Left cardiac atrium (tissue), 4 donors: ENCODE measurements at places on chromosomes 1 and 21. TPM values are rescaled to one million over a fixed set of nuclear protein-coding genes. Genes with fewer than 3 reads are reported as not detected.

DNA sequence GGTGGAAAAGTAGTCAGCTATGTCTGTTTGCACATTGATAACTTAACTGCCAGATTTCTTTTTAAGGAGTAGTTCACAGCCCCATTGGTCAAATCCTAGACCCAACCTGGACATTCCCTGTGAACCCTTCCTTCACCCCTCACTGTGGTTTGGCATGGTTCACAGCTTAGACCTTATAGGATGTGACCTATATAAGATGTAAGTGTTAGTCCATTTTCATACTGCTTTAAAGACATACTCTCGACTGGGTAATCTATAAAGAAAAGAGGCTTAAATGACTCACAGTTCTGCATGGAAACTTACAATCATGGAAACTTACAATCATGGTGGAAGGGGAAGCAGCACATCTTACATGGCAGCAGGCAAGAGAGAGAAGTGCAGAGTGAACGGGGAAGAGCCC, 1066.2 kb downstream of the TTLL7 start:
- no peak for DNase-seq

DNA sequence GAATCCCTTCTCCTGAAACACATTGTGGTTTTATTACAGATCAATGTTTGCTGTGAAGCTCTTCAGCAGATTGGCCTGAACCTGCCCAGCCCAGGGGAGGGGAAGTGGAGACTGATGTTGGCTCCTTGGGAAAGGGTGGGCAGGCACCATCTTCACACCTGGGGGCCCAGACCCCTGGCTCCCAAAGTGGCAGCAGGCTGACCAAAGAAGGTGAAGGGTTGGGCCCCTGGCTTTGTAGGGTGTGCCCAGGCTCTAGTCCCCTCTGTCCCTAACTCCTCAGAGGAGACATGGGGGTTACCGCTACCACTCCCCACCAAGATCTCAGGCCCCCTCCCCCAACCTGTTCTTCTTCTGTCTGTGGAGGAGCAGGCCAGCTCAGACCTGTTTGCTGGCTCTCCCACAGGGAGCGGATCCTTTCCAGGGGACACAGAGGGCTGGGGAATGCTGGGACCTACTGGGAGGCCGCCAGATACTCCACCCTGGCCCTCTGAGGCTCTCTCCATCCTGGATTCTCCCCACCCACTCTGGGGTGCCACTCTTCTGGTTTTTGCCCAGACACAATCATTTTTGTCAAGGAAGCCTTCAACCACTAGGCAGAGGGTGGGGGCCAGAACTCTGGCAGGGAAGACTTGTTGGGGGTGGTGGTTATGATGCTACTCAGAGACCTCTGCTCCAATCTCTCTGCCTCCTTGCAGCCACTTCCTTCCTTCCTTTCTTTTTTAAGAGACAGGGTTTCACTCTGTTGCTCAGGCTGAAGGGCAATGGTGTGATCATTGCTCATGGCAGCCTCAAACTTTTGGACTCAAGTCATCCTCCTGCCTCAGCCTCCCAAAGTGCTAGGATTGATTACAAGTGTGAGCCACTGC, 5.0 kb upstream of the EFNA3 start:
- DNase-seq, result no peak

MAP3K21 gene
- 0.63 TPM for total RNA-seq

DNA sequence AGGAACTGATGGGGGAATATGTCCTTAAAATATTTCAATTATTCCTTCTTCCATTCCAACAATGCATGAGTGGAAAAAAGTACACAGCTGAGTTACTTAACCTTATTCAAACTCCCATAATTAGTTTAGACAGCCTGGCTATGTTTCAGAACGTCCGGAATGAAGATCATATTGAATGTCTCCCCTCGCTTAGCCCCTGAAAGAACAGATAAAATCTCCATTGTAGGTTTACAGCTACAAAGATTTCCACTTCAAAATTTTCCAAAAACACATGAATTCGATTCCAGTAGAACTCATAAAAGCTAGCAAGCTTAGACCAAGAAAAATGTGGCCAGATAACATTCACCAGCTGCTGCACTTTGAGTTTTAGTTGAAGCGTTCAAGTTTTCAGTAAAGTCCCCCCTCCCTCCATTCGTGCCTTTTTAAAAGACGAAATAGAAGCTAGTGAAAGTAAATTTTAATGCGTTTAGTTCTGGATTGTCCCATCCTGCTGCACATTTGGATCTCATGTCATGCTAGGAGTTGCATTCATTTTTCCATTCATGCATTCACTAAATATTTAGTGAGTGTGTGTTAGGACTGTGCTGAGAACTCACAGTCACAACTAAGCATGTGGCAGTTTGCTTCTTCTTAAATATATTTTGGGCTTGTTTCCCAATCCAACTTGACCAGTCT, 29.4 kb upstream of the SSX2IP start:
- DNase-seq, result no peak

FAM72B gene
- 0.68 TPM for total RNA-seq

- DNase-seq, result no peak
Measured at GRCh38 chr1:176501599-176501998, 38.6 kb downstream of the PAPPA2 start.

- DNase-seq, result no peak
Measured at GRCh38 chr1:192140382-192140781, 17.9 kb upstream of the RGS18 start.

HNRNPU gene
- total RNA-seq, result 167 TPM

GRCh38 chr1:190124068-190124467, 353.6 kb downstream of the BRINP3 start:
- no peak for DNase-seq

GRCh38 chr21:35475009-35475408, 425.9 kb upstream of the RUNX1 start:
- no peak for DNase-seq

DNA sequence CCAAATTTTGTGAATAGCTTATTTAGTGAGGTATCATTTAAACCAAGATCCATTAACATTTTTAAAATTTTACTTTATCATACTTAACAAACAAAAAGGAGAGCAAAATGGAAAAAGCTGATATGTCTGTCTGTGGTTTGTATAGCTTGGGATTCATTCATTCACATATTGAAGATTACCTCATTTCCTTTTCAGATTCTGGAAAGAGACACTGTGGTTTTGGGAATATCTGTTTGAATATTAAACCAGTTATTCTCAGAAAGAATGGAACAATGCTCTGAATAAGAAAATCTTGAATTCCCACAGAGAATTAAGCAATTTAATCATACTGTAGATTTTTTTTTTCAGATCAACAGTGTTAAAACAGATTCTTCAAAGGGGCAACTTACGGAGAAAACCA, 93.8 kb upstream of the PRDX6 start:
- DNase-seq, result no peak

- DNase-seq, result no peak
Measured at GRCh38 chr1:208540724-208541123, 296.5 kb upstream of the PLXNA2 start.

DNA sequence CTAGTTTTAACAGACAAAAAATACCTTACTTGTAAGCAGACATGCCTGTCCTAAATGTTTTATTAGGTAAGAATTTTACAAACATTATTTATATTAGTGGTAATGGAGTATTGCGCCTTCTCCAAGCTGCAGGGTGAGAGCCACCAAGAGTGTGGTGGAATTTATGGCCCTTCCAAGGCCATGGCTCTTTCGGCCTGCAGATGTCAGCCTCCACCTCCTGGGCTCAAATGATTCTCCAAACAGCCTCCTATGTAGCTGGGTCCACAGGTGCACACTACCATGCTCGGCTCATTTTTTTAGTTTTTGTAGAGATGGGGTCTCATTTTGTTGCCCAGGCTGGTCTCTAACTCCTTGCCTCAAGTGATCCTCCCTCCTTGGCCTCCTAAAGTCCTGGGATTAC, 56.3 kb downstream of the ITGB3BP start:
- no peak for DNase-seq

GRCh38 chr1:41780322-41780721, 138.4 kb downstream of the HIVEP3 start:
- DNase-seq, result no peak

DNA sequence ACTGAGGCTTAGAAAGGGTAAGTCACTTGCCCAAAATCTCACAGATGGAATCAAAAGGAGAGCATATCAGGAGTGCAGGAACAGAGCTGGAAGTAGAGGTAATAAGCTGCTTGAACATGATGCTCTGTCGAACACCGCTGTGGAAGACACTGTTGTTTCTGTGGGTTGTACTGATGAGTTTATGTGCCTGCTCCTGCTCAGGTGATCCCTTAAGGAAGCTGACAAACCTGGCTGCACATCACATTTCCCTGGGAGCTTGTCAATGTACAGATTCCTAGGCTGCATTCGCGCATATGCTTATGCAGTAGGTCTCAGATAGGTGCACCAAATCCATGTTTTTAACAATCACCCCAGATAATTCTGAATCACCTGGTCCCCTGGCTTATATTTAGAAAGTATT, 79.7 kb downstream of the ZNF326 start:
- DNase-seq, result no peak

GRCh38 chr1:110727246-110727645, 52.5 kb upstream of the KCNA3 start:
- DNase-seq, result no peak

DNA sequence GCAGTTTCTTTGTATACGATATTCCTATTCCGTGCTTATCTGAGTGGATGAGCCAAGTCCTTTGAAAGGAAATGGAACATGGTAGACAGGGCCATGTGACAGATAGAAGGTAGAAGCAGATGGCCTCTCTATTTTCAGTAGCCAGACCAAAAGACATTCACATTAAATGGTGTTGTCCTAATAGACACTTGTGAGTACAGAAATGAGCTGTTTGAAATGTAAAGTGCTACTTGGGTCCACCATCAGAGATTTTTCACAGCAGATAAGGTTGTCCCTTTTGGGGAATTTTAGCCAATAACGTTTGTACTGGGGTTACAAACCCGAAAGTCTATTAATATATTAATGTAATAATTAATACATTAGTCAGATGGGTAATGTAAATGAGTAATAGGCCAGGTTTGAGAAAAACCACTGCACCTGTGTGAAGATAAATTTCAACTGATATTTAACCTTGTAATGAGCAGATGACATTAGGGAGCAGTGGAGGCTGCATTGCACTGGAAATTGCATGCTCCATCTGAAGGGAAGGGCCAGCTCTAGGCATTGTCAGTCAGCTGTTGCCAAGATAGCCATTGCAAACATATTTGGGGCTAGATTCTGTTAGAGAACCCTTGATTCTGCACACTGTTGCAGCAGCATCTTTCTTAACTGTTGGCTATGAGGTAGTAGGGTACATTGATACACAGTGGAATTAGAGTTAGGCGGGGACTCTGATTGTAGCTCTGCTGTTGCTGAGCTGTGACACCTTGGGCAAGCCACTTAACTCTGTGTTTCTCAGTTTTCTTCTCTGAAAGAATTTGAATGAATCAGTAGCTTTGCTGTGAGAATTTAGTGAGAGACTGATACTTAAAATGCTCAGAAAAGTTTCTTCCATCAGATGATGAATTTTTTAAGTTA, 43.8 kb downstream of the FGGY start:
- no peak for DNase-seq

DNA sequence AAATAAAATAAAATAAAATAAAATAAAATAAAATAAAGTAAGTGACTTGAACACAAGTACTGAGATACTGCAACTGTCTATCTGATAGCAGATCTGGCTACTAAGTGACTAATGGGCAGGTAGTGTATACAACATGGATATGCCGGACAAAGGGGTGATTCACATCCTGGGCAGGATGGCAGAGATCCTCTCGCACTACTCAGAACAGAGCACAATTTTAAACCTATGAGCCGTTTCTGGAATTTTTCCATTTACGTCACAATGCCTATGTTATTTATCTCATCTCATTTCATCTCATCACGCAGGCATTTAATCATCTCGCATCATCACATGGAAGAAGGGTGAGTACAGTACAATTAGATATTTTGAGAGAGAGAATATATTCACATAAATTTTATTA, 233.3 kb upstream of the COA6 start:
- no peak for DNase-seq

DNA sequence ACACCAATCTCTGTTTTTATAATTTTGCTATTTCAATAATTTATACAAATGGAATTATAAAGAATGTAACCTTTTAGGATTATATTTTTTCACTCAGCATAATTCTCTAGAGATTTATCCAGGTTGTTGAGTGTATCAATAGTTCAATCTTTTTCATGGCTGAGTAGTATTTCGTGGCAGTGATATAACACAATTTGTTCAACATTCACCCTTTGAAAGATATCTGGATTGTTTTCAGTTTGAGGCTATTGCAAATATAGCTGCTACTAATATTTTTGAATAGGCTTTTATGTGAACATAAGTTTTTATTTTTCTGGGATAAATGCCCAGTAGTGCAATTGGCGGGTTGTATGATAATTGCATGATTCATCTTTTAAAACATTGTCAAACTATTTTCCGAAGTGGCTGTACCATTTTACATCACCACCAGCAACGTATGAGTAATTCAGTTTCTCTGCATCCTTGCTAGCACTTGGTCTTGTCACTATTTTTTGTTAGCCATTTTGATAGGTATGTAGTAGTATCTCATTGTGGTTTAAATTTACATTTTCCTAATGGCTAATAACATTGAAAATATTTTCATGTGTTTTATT, 55.6 kb upstream of the ABCD3 start:
- DNase-seq, result no peak

- DNase-seq, result no peak
Measured at GRCh38 chr1:93095804-93096585, 16.9 kb downstream of the MTF2 start.

- peak; percentile 71 for DNase-seq
Measured at GRCh38 chr1:5980314-5981008, 11.8 kb downstream of the NPHP4 start.

DNA sequence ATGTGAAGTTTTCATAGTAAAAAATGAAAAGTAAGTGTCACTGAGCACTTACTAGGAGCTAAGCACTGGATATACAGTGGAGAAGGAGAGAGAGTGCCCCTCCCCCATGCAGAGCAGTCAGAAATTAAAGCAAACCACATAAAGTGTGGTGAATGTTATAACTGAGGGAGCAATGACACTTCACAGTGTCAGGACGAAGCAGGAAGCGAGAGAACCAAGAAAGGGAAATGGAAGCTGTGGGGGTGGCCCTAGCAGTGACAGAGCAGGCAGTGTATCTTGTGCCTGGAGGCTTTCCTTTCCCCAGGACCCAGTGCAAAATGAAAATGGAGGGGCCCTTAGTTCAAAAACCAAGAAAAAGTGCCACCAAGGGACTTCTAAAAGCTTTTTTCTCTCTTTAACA, 21.5 kb upstream of the RCAN3 start:
- no peak for DNase-seq

- DNase-seq, result no peak
Measured at GRCh38 chr1:203130358-203130985, 2.9 kb downstream of the ADORA1 start.

- DNase-seq, result no peak
Measured at GRCh38 chr1:206435445-206435844, 34.8 kb upstream of the IKBKE start.

FAM3B gene
- total RNA-seq, result not detected

- DNase-seq, result no peak
Measured at GRCh38 chr1:59409549-59409948, 112.7 kb downstream of the FGGY start.

- no peak for DNase-seq
Measured at GRCh38 chr1:220119043-220119512, 25.1 kb downstream of the IARS2 start.

DNA sequence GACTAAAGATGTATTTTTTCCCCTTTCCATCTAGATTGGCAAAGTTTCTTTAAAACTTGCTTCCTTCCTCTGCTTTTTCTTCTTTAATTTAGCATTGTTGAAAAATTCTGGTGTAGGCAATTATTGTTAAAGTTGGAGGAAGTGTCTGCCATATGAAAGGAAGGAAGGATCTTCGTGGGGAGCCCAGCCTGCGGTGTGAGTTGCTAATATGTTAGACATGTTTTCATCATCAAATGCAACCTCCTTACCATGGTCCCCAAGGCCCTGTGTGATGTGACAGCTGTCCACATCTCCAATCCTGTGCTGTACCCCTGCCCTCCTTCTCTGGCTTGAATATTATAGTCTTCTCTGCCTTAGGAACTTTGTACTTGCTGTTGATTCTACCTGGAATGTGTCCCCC, 81.0 kb upstream of the ZBTB18 start:
- DNase-seq, result no peak
